IMR-90 (cell line): ENCODE measurements at places on chromosomes 3 and 15. TPM values are rescaled to one million over a fixed set of nuclear protein-coding genes. Genes with fewer than 3 reads are reported as not detected.

- no peak for DNase-seq
Observed at GRCh38 chr3:46670000-46670890, 23.2 kb downstream of the ALS2CL start.

- no peak for DNase-seq
Observed at GRCh38 chr3:52504977-52505376, 9.8 kb downstream of the STAB1 start.

DNA sequence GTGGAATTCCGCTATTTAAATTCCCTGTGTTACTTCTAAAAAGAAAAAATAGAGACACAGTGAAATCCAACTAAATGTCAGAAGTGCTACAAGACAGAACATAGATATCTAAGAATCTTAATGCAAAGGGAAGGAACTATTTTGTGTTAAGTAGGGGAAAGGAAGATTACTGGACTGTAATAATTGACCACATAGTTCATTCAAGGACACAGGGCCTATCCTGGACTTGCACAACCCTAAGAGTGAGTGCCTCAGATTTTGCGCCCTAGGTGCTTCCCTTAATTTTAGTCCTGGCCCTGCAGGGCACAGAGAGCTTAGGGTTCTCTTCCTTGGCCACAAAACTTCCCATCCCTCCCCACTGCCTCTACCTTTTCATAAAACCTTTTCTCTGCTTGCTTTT lies 3.5 kb upstream of the IL20RB start:
- no peak for DNase-seq

The NR2E3 gene
- under 0.01 and 0.56 TPM in 2 replicates for total RNA-seq

DNA sequence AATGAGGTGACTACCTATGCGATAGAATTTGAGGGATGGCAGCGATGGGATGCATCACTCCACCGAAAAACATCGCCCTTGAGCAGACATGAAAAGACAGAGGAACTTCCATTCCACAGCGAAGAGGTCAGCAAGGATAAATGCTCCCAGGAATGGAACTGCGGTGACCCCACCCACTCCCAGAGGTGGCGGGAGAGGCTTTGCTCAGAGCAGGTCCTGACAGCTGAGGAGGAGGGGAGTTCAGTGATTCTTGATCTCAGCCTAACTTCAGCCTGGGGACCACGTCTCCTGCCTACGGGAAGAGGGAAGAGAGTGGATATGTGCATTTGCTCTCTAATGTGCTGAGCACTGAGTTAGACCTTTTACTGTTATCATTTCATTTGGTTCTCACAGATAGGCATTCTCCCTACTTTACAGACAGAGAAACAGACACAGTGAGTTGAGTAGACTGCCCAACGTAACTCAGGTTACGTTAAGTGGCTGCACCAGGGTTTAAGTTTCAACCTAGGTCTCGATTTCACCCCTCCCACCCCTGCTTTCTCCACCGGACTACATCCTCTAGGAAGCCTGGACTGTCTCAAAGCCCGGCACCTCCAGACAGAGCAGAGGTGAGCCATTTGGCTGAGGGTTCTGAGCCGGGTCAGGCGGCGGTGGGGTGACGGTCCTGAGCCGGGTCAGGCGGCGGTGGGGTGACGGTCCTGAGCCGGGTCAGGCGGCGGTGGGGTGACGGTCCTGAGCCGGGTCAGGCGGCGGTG lies 170.0 kb downstream of the RAB11A start:
- DNase-seq: no peak

The P3H2 gene
- 54.7 and 74.4 TPM in 2 replicates for total RNA-seq

The TLR9 gene
- total RNA-seq: not detected in 2 replicates
